Stimulated activated CD4-positive, alpha-beta T cell treated with anti-CD3 and anti-CD28 coated beads, Interleukin-2, amount 100 ng/mL, for 4 hours (primary cell): ENCODE measurements at places on chromosomes 16 and 17.

DNA sequence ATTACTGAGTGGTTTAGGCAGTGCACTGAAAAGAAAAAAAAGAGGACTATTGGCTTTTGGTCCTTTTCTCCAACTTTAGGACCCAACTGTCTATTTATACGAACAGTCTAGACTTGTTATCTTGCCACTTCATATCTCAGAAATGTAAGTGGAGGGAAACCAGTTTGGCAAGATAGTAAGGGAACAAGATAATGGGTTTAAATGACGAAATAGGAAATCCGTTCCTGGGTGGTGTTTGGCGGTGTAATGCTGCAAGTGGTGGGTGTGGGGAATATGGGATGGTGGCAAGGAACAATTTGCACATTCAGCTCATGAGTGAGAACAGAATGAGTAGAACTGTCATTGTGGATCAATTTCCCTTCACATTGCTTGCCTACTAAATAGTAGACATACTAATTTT lies 44.7 kb downstream of the GRB7 start:
- no peak for DNase-seq

GRCh38 chr17:80111702-80112470 lies 10.5 kb downstream of the GAA start:
- DNase-seq: no peak

DNA sequence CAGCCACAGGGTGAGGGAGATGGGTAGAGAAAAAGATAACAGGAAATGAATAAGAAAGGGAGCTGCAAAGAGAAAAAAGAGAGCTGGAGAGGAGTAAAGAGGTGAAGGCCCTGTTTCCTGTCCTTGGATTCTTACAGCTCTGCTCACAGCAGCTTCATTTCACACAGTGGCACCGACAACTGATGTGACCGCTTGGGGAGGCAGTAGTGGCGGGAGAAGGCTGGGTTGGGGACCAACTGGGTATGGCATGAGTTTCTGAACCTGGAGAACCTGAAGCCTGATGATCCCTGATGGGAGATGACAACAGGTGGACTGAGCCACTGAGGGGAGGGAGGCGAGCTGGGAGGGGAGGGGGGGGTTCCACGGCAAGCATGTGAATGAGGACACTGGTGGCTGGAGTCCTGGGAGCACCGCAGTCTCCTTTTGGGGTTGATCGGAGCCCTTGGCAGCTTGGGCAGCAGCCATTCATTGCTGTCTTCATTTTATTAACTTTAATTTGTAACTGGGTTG lies 34.3 kb upstream of the TOB1 start:
- DNase-seq: no peak

DNA sequence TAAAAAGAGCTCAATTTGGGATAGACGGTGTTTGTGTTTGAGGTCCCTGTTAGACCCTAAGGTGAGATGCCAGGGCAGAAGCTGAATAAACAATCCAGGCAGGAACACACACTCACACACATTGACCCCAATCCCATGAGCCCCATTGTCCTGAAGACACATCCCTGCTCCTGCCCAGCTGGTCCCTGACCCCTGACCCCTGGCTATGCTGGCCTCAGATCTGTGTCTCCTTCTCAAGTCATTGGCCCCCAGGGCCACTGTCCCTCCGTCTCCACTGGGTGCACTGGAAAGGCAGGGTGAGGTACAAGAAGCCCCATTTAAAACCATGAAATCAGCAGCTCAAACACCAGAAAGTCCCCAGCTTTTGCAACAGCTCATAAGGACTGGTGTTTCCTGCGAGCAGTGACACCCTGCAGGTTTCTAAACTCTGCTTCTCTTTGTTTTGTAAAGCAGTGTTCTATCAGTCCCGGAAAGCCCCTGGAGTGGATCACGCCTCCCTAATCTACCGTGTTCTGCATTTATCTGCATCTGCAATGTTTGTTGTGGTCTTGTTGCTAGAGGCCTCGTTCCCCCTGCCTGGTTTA lies 18.0 kb upstream of the ASGR2 start:
- peak; percentile 16 for DNase-seq

GRCh38 chr17:16913463-16913862 lies 58.5 kb downstream of the TNFRSF13B start:
- DNase-seq: no peak

DNA sequence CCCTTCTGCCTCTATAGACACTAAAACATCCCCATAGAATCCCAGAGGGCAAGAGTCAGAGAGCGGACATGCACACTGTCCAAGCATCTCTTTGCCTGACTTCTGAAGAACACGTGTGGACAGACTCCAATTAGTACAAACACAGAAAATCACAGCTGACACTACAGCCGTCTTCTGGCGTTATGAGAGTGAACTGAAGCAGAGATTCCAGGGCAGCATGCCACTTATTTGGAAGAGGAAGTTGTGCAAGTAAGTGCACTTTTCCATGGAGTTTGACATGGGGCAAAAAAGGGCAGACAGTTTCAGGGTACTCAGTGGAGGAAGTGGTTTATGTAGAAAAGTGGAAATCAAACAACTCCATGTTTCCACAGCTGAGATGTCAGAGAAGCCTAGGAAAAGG lies 16.8 kb upstream of the ZNF287 start:
- DNase-seq: no peak

- DNase-seq: no peak
Measured at GRCh38 chr16:81873206-81873605, 94.1 kb downstream of the PLCG2 start.

GRCh38 chr16:29315916-29316517 lies 90.5 kb downstream of the NPIPB11 start:
- no peak for DNase-seq

- DNase-seq: no peak
Measured at GRCh38 chr17:50151937-50152547, 1.6 kb upstream of the PPP1R9B start.

DNA sequence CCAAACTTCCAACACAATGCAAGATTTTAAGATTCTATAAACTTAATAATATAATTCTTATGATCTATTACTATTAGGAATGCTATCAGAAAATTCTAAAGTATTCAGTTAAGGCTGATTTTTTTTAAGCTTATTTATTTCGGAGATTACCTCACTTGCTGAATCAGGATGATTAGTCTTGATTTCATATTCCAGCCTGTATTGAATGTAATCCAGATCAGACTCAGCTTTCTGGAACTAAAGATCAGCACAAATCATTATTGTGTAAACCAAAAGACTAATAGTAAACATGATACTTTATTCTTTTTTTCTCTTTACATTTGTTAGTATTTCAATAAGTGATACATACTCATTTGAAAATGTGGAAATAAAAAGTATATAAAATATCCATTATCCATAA lies 23.9 kb downstream of the SKA2 start:
- DNase-seq: no peak

GRCh38 chr17:80970762-80971703 lies 20.6 kb upstream of the CHMP6 start:
- no peak for DNase-seq

DNA sequence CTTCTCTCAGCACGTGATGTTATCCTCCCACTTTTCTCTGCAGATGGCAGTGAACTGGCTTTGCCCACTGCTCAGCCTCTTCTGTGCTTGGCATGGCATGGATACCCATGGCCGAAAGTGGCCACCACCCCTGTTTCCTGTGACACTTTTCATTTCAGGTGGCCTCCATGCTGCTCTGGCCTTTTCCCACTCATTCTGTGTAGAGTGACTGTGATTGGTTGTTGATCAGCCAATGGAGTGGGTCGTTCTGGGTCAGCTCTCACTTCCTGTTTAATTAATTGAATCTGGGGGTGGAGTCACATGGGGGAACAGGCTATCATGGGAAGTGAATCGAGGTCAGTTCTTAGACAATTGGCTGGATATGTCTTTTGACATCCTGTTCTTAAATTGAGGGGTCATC lies 350.1 kb upstream of the EEF2KMT start:
- no peak for DNase-seq

GRCh38 chr17:17538417-17539391 lies 42.5 kb upstream of the RASD1 start:
- no peak for DNase-seq
